RPMI7951 (cell line): ENCODE measurements at places on chromosomes 12 and 14. TPM values are rescaled to one million over a fixed set of nuclear protein-coding genes. Genes with fewer than 3 reads are reported as not detected.

GRCh38 chr14:88599326-88599725 is 36.5 kb downstream of the ZC3H14 start:
- no peak for DNase-seq

DNA sequence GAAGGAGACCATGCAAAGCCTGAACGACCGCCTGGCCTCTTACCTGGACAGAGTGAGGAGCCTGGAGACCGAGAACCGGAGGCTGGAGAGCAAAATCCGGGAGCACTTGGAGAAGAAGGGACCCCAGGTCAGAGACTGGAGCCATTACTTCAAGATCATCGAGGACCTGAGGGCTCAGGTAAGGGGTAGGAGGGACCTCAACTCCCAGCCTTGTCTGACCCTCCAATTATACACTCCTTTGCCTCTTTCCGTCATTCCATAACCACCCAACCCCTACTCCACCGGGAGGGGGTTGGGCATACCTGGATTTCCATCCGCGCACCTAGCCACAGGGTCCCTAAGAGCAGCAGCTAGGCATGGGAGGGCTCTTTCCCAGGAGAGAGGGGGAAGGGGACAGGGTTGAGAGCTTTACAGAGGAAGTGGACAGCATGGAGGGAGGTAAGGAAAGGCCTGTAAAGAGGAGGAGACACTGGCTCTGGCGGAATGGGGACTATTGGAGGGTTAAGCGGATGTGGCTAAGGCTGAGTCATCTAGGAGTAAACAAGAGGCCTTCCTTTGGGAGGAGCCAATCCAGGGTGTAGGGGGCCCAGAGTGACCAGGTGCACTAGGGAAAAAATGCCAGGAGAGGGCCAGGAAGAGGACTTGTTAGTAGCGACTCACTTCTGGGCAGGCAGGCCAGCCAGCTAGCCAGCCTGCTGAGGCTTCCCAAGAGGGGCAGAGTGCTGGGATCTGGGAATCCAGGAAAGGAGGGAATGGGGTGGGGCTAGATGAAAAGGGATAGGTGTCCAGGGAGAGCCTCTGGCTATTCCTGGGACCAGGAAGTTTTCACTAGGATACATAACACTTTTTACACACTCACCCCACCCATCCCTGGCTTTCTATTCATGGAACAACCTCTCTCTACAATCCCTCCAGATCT is 754 bp downstream of the KRT18 start:
- DNase-seq: peak; percentile 92

- DNase-seq: no peak
These were observed 34.5 kb downstream of the TM7SF3 start for GRCh38 chr12:26979733-26980132.

DNA sequence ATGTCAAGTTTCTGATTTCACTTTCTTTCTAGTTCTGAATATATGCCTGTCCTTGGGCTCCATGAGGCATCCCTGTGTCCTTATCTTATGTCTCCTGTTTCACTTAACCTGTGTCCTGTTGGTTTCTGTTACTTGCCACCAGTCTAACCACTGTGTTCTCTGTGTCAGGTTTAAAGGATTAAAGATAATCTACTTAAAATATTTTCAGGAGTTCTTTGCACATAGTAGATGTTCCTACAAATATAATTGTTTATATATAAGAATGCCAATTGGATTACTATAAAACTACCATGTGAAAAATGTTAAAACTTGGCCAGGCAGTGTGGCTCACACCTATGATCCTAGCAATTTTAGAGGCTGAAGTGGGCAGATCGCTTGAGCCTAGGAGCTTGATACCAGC is 406.4 kb downstream of the CCER1 start:
- DNase-seq: no peak

- DNase-seq: peak; percentile 81
These were observed 1272.6 kb downstream of the AACS start for GRCh38 chr12:126337556-126338441.

GRCh38 chr12:94379479-94380113 is 80.1 kb downstream of the CEP83 start:
- DNase-seq: no peak

GRCh38 chr12:10959804-10960203 is 20.7 kb upstream of the TAS2R14 start:
- DNase-seq: no peak

DNA sequence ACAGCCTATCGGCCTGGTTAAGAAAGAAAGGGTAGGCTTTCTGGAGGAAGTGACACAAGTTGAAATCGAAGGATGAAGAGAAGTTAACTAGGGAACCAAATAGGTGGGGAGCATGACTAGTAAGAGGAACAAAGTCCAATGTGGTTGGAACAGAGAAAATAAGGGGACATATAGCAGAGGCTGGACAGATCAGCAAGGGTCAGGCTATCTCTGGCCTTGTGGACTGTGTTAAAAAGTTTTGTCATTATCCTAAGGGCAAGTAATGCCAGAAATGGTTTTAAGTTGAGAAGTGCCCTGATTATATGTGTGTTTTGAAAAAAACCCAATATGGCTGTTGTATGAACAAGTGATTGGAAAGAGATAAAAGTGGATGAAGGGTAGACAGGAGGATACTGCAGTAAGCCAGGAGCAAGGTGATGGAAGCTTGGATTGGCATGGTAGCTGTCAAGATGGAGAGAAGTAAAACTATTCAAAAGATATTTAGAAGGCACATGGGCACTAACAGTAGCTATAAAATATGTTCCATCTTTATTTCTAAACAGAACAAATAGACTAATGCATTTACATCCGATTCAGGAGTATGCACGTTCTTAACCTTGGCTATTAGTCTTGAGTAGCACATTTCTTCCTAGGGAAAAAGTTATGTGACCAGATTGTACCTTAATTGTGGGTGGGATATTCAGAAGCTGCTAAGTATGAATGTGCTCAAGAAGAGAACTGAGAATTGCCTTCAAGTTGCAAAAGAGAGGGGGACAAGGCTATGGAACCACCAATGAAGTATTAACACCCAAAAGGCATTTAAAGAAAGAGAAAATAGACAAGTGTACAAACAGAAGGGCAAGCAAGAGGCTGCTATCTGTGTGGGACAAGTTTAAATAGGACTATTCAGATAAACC is 46.8 kb upstream of the OR5AU1 start:
- DNase-seq: no peak

Gene ACOT6
- not detected in 2 replicates for total RNA-seq

Gene PUS7L
- 11.6 and 14.1 TPM in 2 replicates for total RNA-seq

Gene KRT7
- 0.68 and 2.3 TPM in 2 replicates for total RNA-seq

Gene INF2
- total RNA-seq: 24.9 and 27.6 TPM in 2 replicates

Gene NPFF
- not detected in 2 replicates for total RNA-seq

Gene PRR4
- 1.3 and 2.2 TPM in 2 replicates for total RNA-seq

Gene LRP1-AS
- total RNA-seq: not detected in 2 replicates

Gene COCH
- 0.12 TPM in 1 of 2 replicates, not detected in the other for total RNA-seq
